DMS53 (cell line): ENCODE measurements at places on chromosomes 6 and 20.
A peak's percentile ranks its signal among the peaks of the same experiment; 100 is the strongest.

GRCh38 chr6:29486577-29486976 lies 1.2 kb downstream of the MAS1L start:
- DNase-seq: no peak

- no peak for DNase-seq
Measured at GRCh38 chr6:148835920-148836441, 89.2 kb downstream of the UST start.

GRCh38 chr20:36467076-36467999 lies 74.0 kb upstream of the MYL9 start:
- DNase-seq: peak; percentile 97

- DNase-seq: no peak
Measured at GRCh38 chr6:156984178-156984738, 207.1 kb downstream of the ARID1B start.

DNA sequence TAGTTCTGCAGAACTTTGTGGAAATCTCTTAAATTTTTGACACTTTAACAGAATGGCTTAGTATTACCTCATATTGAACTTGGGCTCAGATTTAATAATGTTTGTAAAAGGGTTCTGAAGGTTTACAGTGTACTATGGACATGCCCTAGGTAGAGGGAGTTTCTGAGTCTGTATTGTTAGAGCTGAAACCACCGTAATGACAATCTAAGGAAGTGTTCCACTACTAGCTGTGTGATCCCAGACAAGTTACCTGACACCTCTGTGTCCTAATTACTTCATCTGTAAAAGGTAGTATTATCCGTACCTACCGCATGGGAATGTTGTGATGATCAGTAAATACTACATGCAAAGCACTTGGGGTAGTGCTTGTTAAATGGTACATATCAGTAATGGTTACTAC lies 86.9 kb downstream of the RREB1 start:
- no peak for DNase-seq

DNA sequence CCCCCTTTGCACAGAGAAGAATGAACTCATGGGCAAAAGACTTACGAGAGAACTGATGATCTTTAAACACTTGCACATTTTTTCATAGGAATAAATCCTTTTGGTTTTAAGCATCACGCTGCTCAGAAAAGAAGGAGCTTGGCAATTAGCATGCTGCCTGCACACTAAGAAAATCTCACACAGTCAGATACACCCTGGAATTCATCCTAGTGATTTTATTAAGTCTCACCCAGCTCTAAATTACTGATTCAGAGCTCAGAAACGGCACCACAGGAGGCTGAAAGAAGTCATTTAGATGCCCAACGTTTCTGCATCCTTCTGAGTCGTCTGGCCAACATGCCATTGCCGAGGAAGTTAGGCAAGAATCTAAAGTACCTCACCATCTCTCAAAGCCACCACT lies 18.0 kb upstream of the NRSN1 start:
- DNase-seq: no peak

GRCh38 chr6:123529843-123530242 lies 106.9 kb downstream of the TRDN start:
- DNase-seq: peak; percentile 78

DNA sequence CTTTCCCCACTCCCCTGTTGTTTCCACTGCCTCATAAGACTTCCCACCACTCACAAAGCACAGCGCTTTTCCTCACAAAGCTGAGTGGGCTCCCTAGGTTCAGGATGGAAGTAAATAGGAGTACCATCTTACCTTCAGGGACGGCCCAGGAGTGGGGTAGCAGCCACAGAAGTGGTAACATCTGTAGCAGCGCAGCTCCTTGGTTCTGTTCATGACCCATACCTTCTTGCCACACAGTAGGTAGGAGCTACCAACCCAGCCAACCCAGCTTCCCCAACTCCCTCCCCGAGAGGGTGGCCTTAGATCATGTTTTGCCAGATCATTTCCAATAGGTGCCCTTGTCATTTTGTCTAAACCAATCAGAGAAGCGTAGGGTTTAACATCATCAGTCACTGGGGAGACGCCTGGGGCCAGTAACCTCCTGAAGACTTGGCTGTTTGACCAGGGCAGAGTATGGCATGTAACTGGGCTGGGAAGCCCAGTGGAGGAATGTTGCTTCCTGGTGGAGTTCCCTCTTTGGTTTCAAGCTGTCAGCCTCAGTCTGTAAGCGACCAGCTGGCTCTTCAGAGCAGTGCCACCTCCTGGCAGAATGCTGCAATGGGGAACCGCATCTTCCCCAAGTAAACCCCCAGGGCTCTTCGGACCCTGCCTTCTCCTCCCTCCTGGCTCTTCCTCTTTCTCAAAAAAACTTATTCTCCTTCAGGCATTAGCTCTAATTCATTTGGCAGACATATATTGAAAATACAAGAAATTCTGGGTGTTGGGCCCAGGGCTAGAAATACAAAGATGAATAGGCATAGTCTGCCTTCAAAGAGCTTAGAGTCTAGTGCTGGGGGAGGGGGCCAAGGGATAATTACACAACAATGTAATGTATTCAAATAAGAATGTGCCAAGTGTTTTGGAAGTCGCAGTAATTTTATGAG lies at the start of gene HLA-DMA:
HLA-DMA (minus strand) TSS at position 281 of the 923 bp plus-strand sequence; CDS start at position 220, 61 bp downstream.
- peak; percentile 89 for DNase-seq

DNA sequence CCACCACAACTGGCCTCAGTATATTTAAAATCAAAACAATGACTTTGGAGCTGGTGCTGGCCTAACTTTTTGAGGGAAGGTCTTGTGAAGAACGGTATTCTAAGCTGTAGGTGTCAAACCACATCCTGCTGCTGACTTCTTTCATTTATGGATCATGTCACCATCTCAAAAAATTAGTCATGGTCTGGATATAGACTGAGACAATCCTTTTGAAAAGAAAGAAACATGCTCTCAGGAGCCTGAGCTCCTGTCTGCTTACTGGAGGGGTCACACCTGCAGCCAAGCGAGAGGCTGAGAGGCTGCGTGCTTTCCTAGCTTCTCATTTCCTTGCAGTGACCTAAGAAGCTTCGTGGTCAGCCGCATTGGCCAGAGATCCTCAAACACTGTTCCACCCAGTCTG lies 55.2 kb downstream of the TIAM2 start:
- DNase-seq: no peak

- no peak for DNase-seq
Measured at GRCh38 chr20:24297993-24298392, 171.4 kb upstream of the SYNDIG1 start.

DNA sequence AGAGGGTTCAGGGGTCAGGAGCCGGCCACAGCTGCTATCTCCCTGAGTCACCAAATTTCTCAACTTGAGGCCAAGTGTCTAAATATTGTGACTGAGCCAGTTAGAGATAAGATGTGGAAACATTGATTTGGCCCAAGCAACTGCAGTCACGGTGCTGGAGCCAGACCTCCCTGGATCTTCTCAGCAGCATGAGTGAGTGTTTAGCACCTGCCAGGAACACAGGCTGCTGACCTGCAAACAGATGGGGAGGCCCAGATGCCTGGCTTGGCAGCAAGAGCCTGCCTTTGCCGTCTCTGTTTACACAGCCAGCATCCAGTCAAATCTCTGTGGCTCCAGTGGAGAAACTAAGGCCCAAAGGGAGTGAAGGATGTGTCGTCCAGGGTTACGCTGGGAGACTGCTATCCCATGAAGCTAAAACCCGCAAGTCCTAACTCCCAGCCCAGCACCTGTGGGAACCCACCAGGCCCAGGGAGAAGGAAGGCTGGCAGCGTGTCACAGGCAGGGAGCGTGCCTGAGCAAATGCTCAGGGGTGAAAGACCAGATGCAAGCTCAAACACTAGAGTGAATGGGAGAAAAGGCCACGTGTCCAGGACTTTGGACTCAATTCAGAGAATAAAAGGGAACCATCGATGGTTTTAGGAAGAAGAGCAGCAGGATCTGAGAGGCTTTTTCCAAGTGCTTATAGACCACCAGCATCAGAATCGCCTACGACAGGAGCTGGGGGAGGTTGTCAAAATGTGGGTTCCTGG lies 15.9 kb upstream of the PTGIS start:
- peak; percentile 94 for DNase-seq

DNA sequence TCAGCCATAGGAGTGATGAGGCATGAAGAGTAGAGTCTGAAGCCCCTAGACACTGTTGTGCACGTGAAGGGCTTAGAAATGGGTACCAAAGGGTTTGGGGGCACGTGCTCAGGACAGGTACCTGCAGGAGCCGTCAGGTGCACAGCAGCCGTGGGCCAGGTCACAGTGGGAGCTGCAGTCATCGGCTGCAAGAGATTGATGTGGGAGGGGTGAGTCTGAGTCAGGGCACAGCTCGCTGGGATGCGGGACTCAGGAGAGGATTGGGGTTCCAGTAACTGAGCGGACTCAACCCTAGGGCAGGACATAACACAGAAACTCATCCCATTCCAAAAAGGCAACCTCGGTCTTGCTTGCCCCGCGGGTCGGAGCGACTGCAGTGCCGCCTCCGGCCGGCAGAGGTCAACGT lies 1.1 kb downstream of the DLK2 start:
- DNase-seq: peak; percentile 88

DNA sequence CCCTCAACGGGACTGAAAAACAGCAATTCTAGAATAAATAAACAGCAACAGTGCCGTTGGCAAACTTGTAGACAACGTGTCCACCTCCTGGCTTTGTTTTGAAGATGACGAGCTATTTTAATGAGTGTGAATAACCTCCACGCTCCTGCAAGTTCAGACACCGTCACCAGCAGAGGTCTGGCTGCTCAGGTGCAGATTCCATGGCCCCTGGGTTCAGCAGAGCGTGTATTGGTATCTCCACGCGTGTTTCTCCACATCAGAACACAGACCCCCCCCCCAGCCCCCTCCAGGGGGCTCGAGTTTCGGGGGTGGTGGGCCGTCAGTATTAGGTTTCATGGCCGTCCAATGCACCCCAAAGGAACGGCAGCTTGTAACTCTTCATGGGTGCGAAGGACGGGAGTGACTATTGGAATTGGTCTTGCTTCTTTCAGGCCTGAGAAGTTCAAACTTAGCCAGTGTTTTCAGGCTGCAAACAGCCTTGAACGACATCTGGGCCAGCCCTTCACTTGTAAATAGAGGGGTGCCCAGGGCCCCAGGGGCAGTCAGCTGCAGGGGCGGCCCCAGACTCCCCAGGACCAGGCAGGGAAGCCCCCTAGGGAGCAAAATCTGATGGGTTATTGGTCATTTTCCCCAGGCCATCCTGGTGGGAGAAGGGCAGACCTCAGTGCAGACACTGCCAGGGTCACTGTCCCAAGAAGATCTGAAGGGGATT lies 308.6 kb downstream of the TAF4 start:
- no peak for DNase-seq

GRCh38 chr6:41377071-41377470 lies 41.7 kb downstream of the NCR2 start:
- DNase-seq: no peak

DNA sequence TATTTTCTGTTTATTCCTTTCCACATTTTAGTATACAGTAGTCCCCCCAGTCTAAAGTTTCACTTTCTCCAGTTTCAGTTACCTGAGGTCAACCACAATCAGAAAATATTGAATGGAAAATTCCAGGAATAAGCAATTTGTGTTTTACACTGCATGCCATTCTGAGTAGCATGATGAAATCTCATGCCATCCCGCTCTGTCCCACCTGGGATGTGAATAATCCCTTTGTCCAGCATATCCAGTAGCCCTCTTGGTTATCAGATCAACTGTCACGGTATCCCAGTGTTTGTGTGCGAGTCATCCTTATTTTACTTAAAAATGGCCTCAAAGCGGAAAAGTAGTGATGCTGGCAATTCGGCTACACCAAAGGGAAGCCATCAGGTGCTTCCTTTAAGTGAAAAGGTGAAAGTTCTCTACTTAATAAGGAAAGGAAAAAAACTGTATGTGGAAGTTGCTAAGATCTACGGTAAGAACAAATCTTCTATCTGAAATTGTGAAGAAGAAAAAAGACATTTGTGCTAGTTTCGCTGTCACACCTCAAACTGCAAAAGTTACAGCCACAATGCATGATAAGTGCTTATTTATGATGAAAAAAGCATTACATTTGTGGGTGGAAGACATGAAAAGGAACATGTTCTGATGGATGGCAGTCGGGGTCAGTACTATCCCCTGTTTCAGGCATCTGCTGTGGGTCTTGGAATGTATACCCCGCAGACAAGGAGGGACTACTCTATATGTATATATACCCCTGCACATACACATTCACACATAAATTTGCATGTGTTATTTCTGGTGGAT lies 11.3 kb downstream of the NOX3 start:
- DNase-seq: no peak

- no peak for DNase-seq
Measured at GRCh38 chr6:19602434-19603013, 234.6 kb upstream of the ID4 start.

GRCh38 chr6:15712797-15713196 lies 50.0 kb upstream of the DTNBP1 start:
- no peak for DNase-seq

DNA sequence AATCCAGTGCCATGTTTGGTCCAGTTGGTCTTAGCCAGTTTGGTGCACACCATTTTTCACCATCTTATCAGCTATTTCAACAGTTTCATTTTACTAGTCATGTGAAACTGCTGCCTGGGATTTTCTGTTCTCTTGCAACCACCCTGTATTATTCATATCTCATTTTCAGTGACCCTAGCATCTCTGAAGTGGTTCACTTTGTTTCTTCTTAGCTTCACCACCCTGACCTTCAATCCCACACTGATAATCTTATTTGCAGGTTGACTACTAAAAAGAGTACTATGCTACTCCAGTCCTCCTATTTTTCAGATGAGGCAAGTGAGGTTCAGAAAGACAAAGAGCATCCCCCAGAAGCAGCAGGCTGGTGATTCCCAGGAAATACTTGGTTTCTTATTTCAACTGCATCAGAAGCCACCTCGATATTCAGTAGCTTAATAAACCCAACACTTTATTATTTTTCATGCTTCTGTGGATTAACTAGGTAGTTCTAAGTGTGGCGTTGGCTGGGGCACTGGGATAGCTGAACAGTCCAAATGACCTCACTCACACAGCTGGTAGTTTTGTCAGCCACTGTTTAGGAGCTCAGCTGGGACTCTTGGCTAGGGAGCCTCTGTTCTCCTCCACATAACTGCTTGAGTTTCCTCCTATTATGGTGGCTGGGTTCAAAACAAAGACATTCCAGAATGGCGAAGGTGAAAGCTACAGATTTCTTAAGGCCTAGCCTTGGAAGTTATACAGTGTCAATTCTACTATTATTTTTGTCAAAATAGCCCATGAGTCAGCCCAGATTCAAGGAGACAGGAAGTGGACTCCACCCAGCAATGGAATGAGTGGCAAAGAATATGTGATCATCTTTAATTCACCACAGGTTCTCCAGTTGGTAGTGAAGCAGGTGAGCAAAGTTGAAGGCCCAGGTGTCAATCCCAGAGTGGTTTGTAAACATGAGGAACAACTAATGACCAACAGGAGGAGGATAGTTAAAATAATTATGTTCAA lies 40.6 kb downstream of the BPIFB4 start:
- DNase-seq: no peak

DNA sequence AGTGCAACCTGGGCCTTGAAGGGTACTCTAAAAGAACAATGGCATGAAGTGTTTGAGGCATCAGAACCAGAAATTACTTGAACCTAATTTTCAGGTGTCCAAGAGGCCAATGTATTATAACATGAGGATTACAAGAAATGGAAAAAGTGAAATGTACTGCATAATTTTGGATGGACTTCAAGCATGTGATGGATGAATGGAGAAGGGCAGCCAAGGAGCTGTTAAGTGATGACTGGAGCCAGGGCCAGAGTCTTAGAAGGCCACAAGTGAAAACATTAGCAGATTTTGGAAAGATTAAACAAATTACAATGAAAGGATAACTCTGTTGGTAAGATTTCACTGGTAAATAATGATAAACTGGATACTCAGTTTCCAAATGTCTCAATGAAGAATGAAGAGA lies 738.2 kb downstream of the CD109 start:
- DNase-seq: no peak
